Activated T-cell treated with anti-CD3 and anti-CD28 coated beads, Interleukin-2, amount 50 U/mL, for 4 hours (primary cell): ENCODE measurements at places on chromosomes 12 and 14.

DNA sequence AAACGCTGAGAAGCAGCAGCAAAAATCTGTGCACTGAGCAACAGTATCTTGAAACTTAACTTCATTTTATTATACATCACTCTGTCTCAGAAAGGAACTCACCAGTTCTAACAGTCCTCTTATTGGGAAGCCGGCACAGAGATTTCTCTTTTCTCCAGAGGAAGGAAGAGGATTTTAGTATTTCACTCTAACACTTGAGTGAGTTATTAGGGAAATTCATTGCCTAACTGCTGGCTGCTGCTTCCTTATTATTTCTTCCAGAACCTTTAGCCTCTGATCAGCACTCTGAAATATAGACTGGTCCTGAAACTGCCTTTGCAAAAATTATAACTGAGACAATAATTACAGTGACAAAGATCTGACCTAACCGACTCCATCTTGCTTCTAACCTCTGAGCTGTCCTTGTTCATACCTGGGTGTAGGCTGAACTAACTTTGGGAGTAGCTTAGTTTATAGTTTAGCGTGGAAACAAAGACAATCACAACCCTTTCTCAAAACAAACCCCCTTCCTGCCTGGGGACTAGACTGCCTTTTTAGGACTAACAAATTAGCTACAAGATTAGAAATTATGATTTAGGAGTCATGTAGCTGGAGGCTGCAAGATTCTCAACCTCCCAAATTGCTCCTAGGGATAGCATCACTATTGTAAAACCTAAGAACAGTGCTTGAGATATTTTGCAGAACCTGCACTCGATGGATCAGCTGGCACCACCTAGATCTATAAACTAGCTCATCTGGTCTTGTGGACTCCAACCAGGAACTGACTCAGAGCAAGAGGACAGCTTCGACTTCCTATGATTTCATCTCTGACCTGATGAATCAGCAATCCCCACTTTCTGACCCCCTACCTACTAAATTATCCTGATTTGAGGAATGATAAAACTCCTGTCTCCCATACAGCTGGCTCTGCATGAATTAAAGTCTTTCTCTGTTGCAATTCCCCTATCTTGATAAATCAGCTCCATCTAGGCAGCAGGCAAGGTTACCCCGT, 117.5 kb downstream of the DYRK2 start:
- no peak for DNase-seq

DNA sequence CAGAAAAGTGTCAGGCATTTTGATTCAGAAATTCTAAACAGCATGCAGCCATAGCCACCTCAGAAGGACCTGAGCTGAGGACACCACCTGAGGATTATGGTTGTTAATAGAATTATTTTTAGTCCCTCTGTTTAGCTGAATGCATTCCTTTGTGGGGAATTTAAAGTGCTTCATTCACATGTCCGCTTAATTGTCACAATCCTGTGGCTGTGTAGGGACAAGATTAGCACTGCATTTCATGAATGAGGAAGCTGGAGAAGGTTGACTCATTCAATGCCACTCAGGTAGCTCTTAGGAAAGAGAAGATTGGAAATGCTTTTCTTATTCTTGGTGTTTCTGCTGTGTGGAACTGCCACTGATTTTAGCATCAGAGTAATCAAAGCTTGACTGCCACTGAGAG, 42.0 kb upstream of the KRR1 start:
- DNase-seq: no peak

- no peak for DNase-seq
Observed at GRCh38 chr14:103445806-103446205, 60.6 kb downstream of the MARK3 start.

DNA sequence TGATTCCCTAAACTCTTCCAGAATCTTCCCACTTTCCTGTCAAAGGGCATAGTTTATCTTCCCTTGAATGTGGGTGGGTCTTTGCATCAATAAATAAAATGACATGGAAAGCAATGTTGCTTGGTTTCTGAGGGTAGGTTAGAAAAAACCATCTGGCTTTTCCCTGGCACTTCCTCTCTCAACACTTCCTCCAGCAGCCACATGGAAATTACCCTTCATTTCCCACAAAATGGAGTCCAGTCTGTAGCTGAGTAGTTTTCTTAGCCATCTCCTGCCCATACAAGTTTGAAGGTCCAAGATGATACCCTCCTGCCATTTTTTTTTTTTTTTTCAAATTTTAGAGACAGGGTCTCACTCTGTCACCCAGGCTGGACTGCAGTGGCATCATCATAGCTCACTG, 11.1 kb upstream of the NDUFA12 start:
- no peak for DNase-seq

DNA sequence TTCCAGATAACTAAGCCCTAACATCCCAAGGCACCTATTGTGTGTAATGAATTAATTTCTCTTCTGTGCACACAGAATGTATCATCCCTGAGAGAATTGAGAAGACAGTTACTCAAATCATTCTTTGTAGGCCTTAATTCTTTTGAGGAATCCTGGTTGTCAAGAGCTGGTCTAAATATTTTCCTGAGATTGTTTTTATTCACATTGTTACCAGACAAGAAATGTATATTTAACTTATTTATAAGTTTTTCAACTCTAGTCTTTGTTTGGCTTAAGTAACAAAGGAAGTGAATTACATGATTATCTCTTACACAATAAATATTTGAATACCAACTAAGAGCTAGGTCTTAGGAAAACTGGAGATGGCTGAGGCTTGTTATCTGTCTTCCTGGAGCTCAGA, 169.4 kb downstream of the DACT1 start:
- no peak for DNase-seq

DNA sequence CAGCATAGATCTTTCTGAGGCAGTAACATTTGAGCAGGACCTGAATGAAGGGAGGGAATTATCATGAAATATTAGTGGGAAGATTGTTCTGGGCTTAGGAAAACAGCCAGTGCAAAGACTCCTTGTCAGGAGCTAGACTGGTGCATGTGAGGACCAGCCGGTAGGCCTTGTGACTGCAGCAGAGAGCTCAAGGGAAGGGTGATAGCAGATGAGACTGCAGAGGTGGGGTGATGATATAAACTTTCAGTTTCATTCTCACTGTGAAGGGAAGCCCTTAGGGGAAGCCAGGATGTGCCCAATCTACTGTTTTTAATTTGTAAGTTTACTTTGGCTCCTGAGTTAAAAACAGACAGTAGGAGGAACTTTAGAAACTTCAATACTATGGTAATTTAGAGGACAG, 12.4 kb downstream of the IL22 start:
- DNase-seq: peak; percentile 31

DNA sequence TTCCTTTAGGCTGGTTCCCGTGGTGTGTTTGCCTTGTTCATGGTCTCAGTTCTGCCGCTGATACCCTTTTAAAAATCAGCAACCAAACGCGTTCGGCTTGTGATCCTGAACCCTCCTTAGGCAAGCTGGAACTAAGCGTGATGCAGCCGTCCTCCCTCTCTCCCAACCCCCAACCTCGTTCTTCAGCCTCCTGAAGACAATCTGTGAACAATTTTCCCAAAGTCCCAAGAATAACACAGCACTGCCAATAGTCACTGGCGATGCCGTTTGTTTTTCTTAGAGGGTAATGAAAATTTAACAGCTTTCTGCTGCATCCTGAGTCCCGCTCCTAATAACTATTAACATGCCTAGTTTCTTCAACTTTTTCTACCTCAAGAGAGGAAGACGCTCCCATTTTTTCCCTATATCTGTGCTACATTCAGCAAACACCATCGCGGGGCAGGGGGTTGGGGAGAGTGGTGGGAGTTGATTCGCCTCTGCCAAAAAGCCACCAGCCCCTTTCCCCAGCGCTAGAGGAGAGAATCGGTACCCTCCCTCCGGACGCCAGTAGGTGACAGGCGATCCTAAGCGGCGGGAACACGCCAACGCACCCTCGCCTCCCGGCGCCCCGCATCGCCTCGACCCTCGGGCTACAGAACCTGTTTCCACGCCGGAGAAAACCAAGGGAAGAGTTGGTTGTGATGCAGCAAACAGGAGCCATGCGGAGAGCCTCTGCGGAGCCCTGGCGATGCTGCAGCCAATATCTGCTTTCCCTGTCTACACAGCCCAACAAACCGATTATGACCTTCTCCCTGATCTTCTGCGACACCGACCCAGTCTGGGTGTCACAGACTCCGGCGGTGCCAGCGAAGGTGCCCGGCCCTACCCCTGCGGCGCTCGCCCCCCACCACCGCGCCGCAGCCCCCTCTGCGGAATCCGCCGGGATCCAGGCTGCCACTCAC, 752 bp downstream of the PRICKLE1 start:
- DNase-seq: no peak

GRCh38 chr12:118015306-118015705, 1.2 kb upstream of the RFC5 start:
- no peak for DNase-seq

- DNase-seq: no peak
Observed at GRCh38 chr12:69332815-69333358, 15.3 kb upstream of the LYZ start.

GRCh38 chr14:52015411-52016030, 26.2 kb downstream of the RTRAF start:
- no peak for DNase-seq

- DNase-seq: no peak
Observed at GRCh38 chr12:49126852-49127763, 4.1 kb downstream of the TUBA1B start.

GRCh38 chr12:78403136-78403535, 461.4 kb upstream of the SYT1 start:
- DNase-seq: no peak

- no peak for DNase-seq
Observed at GRCh38 chr14:78608998-78609787, 439.0 kb downstream of the NRXN3 start.

DNA sequence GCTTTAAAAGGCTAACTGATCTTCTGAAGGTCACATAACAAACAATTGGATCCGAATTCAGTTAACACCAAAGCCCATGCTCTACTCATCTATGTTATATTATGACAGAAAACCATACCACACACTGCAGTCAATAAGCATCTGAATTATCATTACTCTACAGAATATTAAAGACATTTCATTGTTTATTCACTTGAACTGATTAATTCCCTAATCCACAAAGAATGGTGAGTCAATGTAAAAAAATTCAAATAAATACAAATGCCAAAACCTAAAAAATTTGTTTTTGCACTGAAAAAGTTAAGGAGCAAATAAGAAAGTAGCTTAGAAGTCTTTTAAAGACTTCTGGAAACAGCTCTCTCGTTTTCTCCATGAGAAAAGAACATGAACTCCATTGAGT, 13.7 kb downstream of the NID2 start:
- DNase-seq: no peak

DNA sequence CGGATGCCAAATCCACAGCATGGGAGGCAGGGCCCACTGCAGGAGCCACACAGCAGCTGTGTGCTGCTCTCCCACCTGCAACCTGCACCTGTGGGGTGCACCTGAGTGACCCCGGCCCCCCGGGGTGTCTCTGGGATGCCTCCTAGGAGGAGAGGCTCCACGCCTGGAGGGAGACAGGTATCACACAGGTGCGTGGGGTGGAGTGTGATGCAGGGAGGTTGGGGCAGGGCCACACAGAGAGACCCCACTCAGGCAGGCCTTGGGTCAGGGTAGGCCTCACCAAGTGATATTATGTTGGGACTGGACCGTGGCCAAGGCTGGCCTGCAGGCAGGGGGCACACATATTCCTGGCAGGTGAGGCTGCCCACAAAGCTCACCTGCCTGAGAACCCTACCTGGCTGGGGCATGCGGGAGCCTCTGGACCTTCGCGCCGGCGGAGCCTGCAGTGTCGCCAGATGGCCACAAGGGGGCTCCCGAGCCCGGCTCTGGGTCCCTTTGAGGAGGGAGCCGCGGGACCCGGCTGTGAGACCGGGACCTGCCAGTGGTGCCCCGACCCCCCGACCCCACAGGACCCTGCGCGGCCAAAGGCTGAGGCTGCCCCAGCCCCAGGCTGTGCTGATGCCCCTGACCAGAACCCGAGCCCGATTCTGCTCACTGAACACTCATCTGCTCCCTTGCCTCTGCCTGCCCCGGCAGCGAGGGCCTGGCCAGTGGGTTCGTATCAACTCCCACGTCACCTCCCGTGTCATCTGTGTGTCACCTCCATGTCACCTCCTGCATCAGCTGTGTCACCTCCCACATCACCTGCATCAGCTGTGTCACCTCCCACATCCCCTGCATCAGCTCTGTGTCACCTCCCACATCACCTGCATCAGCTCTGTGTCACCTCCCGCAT, 11.4 kb downstream of the TMEM121 start:
- peak; percentile 73 for DNase-seq

DNA sequence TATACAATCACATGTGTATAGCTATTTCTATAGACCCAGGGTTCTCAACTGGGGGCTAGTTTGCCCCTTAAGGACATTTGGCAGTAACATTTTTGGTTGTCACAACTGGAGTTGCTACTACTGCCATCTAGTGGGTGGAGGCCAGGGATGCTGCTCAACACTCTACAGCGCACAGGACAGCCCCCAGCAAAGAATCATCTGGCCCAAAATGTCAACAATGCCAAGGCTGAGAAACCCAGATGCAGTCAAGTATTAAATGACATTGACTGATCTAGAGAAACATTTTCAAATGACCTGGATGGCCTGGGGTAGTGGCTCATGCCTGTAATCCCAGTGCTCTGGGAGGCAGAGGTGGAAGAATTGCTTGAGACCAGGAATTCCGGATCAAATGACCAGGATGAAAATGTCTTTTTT, 5.8 kb downstream of the WSB2 start:
- DNase-seq: peak; percentile 55

- no peak for DNase-seq
Observed at GRCh38 chr12:58547217-58547616, 373.1 kb downstream of the LRIG3 start.

DNA sequence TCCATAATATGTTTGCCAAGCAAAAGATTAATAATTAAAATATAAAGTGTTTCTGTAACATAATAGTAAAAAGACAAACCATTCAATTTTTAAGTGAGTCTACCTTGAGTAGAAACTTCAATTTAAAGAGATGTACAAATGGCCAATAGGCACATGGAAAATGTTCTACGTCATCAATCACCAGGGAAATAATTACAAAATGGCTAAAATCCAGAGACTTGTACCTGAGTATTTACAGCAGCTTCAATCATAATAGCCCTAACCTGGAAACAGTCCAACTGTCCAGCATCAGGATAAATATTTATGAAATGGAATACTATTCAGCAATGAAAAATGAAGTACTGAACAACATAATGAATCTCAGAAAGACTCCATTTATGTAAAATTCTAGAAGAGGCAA, 95.5 kb upstream of the FAR2 start:
- DNase-seq: no peak

GRCh38 chr12:59056966-59057365, 136.7 kb upstream of the LRIG3 start:
- DNase-seq: no peak

- DNase-seq: peak; percentile 81
Observed at GRCh38 chr12:121799842-121800693, 3.7 kb upstream of the SETD1B start.

- DNase-seq: no peak
Observed at GRCh38 chr12:51429700-51430099, 5.1 kb downstream of the SLC4A8 start.
